HAP-1 (cell line): ENCODE measurements at places on chromosomes 12 and 14.
A peak's percentile ranks its signal among the peaks of the same experiment; 100 is the strongest.

- no peak for DNase-seq
Observed at GRCh38 chr12:14366209-14367039, 942 bp downstream of the ATF7IP start.

DNA sequence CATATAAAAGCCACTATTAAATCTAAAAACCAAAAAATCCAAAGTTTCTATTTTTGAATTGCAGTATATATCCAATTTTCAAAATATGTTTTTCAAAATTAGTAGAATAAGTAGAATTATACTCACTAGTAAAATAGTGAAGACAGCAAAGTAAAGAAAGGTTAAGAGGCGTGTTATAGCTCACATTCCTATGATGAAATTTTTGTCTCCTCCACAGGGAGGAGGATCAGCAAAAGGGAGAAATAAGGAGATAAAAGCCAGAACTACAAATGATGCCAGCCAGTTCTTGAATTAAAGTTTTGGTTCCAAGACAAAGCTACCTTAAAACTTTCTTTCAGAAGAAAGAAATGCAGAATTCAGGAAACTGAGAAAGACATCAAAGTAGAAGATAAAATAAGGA lies 50.0 kb downstream of the C2CD5 start:
- DNase-seq: no peak

DNA sequence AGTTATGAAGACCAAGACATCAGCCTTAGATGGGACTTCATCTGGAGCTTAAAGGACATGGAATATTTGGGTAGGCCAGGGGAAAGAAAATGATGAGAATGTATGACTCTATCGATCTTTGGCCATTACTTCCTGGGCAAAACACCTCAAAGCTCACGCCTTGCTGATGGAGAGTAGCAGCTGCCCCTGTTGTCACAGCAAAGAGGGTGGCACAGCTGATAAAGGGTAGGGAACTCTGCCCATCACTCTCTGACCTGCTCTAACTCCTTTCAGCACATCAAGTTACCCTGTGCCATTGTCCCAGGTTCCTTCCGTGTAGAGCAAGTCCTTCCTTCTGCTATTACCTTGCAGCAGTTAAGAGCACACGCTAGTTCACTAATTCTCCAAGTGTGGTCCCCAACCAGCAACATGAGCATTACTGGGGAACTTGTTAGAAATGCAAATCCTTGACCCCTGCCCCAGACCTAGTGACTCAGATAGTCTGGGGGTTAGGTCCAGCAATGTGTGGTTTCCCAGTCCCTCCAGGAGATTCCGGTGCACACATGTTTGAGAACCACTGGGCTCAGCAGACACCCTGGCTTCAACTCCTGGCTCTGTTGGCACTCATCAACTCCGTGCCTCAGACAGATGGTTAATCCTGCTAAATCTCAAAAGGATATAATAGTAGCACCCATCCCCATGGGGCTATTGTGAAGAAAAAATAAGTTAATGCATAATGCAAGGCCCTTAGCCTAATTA lies 93.7 kb upstream of the EEA1 start:
- DNase-seq: no peak

- peak; percentile 25 for DNase-seq
Observed at GRCh38 chr14:43539210-43539609, 967.9 kb downstream of the FSCB start.
